Activated T-helper 1 cell treated with anti-CD3 and anti-CD28 coated beads, Interleukin-12 subunit alpha, Interleukin-12 subunit beta, Interleukin-2, Interleukin-4 antibody, amounts not matched to agents 30 ng/mL and 10 ng/mL and 1 ng/mL, durations not matched to agents 14 hours and 24 hours and 36 hours (primary cell): ENCODE measurements at places on chromosomes 7 and 10. TPM values are rescaled to one million over a fixed set of nuclear protein-coding genes. Genes with fewer than 3 reads are reported as not detected.

GRCh38 chr10:79445977-79446757 lies 743 bp upstream of the ZCCHC24 start:
- DNase-seq, result no peak
- peaks cover 21% of the 10 kb centered on the region for H3K4me1 ChIP-seq
- peaks cover 53% of the 10 kb centered on the region for H3K27me3 ChIP-seq
- H3K27ac ChIP-seq, result peak overlapping the region; percentile 65
- H3K36me3 ChIP-seq, result no peaks in the 10 kb centered on the region

GRCh38 chr10:22658745-22659410 lies 55.5 kb downstream of the PIP4K2A start:
- no peak overlapping the region for H3K4me3 ChIP-seq
- H3K27me3 ChIP-seq, result no peaks in the 10 kb centered on the region
- DNase-seq, result no peak
- peaks cover 88% of the 10 kb centered on the region for H3K4me1 ChIP-seq
- peaks cover 14% of the 10 kb centered on the region for H3K36me3 ChIP-seq

- DNase-seq, result no peak
- H3K27me3 ChIP-seq, result peaks cover 56% of the 10 kb centered on the region
- H3K36me3 ChIP-seq, result no peaks in the 10 kb centered on the region
- no peak overlapping the region for H3K4me3 ChIP-seq
- no peak overlapping the region for H3K27ac ChIP-seq
These were observed 4.1 kb downstream of the SH3PXD2A start for GRCh38 chr10:103851261-103851660.

GRCh38 chr10:92695679-92696605 lies 6.2 kb downstream of the HHEX start:
- no peaks in the 10 kb centered on the region for H3K36me3 ChIP-seq
- peaks cover 32% of the 10 kb centered on the region for H3K4me1 ChIP-seq
- H3K27me3 ChIP-seq, result peaks cover 78% of the 10 kb centered on the region

DNA sequence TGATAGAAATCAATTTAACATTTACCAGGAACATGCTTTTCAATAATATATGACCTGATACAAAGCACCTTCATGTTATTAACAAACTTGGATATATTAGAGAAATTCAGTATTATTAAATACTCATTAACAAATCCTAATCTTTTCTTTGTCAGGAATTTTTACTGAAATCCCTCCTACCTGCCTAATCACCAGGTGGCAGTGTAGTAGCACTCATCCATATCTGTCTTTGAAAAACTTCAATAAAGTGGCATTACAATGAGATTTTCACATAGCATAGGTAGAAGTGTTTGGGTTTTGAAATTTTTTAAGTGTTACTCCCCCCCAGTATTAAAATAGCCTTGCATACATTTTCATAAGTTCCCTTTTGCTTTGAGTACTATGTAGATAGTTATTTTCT lies 1246.6 kb upstream of the LRRN3 start:
- H3K4me3 ChIP-seq, result no peak overlapping the region
- no peaks in the 10 kb centered on the region for H3K27me3 ChIP-seq
- H3K36me3 ChIP-seq, result no peaks in the 10 kb centered on the region
- DNase-seq, result no peak
- H3K27ac ChIP-seq, result no peak overlapping the region

DNA sequence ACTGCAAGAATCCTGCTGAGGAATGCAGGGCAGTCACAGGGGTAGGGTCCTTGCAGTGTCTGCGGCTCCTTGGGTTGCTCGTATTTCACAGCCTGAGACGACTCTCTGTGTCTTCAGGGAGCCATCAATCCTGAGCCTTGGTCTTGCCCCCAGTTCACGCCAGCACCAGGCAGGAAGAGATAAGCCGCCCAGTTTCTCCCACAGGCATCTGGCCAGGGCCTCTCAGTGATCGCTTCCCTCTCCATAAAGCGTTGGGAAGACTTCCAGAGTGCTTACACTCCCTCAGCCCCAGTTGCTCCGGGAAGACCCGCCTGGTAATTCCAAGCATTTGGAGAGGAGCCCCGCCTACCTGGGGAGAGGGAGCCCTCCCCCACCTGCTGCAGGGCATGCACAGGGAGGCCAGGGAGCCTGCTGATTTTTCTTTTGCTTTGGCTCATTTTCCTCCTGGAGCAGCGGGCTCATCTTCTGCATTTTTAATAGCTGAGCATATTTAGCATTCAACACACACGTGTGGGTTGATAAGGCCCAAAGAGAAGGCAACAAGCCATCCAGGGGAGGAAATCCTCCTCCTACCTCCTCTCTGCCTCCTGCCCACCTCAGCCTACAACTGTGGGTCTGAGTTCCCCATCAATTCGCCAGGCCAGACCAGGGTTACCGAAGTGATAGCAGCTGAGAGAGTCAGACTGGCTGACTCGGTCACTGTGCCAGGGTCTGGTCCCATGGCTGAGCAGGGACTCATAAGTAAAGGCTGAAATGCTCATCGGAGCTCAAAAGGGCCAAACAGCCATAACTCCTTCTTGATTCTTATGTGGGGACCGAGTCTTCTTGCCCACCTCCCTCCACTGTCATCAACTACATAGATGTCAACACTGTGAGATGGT lies 74.4 kb upstream of the EFCAB10 start:
- peaks cover 15% of the 10 kb centered on the region for H3K36me3 ChIP-seq
- H3K27me3 ChIP-seq, result no peaks in the 10 kb centered on the region
- no peak overlapping the region for H3K27ac ChIP-seq
- no peak for DNase-seq

DNA sequence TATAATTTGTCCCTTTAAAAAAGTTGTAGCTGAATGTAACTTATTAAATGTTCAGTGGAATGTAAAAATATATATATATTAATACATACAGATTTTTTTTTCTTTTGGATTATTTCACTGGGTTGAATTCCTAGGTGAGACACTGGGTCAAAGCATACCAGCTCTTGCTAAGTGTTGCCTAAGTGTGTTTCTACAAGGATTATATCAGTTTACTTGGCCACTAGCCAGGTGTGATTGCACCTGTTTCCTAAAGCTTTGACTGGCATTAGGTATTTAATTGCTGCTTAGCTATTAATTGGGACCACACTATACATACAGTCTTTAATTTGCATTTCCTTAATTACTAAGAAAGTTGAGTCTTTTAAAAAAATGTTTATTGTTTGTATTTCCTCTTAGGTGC lies 5.5 kb upstream of the ELOVL3 start:
- no peak for DNase-seq
- no peaks in the 10 kb centered on the region for H3K36me3 ChIP-seq
- peaks cover 2% of the 10 kb centered on the region for H3K4me1 ChIP-seq
- H3K27me3 ChIP-seq, result peaks cover 28% of the 10 kb centered on the region

DNA sequence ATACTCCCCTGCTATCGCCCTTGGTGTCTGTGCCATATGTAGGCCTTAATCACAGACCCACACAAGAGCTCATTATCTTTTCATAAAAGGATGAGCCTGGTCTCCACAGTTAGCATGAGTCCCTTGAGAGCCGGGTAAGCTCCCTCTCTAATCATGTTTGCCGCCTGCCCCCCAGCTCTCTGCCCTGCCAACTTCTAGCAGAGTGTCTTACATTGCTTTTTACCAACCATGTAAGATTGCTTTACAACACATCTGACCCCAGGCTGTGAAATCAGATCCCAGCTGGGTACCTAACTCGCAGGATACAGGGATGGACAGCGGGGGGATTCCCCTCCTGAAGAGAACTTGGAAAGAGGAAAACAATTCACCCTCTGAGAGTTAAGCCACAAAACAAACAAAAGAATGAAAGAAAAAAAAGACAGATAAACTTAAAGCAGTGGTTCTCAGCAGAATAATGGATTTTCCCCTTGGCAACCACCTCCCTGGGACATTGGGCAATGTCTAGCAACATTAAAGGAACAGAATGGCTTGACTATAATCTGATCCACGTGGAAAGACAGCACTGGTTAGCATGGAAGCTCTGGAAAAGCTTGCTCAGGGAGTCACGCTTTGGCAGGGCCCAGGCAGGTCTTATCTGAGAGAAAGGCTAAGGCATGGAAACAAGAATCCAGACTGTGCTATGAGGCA lies 39.4 kb upstream of the ATOH7 start:
- no peak for DNase-seq
- H3K4me1 ChIP-seq, result no peaks in the 10 kb centered on the region
- no peak overlapping the region for H3K4me3 ChIP-seq

DNA sequence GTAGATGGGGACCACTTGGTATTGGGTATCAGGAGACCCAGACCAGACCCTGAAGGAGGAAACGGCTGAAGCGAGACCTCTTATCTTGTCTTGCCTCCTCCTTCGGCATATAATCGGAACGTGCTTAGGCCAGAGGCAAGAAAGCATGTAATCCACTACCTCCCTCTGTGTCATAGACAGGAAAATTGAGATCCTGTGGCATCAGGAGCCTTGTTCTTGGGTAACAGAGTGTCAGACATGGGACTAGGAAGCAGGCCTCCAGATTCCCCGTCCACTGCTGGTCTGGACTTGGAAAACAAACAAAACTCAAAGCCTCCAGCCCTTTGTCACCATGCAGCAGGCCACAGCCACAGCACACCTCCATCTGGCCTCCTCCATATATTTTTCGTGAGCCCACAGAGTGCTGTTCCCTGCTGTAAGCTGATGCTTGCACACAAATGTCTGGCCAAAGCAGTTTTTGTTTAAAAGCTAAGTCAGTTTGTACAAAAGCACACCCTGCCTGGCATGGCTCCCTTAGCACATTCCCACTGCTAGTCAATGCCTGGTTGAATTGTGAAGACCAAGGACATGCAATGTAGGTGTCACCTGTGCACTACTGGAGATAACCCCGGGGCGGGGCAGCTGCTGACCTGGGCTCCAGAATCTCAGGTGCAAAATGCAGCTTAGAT lies 510.9 kb downstream of the RPS24 start:
- peaks cover 7% of the 10 kb centered on the region for H3K27me3 ChIP-seq
- no peak overlapping the region for H3K27ac ChIP-seq
- H3K36me3 ChIP-seq, result peaks cover 2% of the 10 kb centered on the region
- no peak for DNase-seq
- H3K4me3 ChIP-seq, result no peak overlapping the region
- peaks cover 26% of the 10 kb centered on the region for H3K4me1 ChIP-seq

GRCh38 chr7:6106140-6106904 lies 75.1 kb downstream of the ANKRD61 start:
- DNase-seq, result peak; percentile 28
- H3K27me3 ChIP-seq, result no peaks in the 10 kb centered on the region
- H3K4me3 ChIP-seq, result peak overlapping the region; percentile 86
- peaks cover 14% of the 10 kb centered on the region for H3K36me3 ChIP-seq
- peaks cover 20% of the 10 kb centered on the region for H3K4me1 ChIP-seq

- peak overlapping the region; percentile 97 for H3K4me3 ChIP-seq
- no peak for DNase-seq
- H3K27me3 ChIP-seq, result peaks cover 2% of the 10 kb centered on the region
- H3K27ac ChIP-seq, result peak overlapping the region; percentile 97
- H3K4me1 ChIP-seq, result peaks cover 71% of the 10 kb centered on the region
These were observed 1.3 kb downstream of the NFE2L3 start for GRCh38 chr7:26153241-26153822.

DNA sequence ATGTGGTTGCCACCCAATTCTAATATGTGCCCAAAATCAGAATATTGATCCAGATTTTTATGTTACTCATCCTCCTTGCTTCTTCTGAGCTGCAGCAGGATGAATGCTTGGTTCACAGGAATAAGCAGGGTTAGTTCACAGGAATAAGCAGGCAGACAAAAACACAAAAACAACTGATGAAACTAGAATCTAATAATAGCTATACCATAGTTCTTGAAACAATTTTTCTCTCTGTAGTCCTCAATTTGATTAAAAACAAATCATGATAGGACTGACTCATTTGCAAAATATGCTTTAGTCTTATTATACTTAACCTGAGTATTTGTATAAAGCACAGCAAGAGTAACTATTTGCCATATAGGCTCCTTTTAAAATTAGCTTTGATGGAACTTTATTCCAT lies 24.4 kb upstream of the ARHGAP12 start:
- no peak for DNase-seq
- H3K27me3 ChIP-seq, result peaks cover 4% of the 10 kb centered on the region
- peaks cover 4% of the 10 kb centered on the region for H3K36me3 ChIP-seq
- no peaks in the 10 kb centered on the region for H3K4me1 ChIP-seq

DNA sequence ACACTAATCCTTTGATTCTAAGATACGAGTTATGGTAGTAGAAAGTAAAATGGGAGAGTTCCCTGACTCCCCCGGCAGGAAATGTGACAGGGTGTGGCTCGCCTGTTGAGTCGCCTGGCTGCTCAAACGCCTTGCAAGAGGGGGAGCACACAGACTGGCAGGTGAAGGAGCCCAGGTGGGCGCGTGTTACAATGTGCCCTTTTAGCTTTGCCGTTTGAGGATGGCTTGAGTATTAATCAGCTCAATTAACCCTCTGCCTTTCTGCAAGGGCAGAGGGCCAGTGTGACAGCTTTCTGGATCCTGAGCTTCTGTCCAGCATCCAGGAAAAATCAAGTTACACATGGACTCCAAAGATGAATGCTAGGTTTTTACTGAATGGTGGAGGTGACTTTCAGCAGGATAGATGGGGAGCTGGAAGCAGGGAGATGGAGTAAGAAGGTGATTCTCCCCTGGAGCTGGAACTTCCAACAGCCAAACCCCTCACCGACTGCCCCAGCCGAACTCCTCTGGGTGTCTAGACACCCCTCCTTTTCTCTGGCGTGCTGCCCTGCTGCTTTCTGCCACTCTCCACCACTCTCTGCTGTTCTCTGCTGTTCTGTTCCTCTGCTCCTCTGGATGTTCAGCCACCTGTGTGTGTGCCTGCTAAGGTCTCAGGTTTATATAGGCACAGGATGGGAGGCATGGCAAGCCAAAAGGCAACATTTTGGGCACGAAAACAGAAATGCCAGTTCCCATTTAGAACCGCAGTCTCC lies 548.8 kb upstream of the KCND2 start:
- no peaks in the 10 kb centered on the region for H3K4me1 ChIP-seq
- no peaks in the 10 kb centered on the region for H3K27me3 ChIP-seq
- H3K36me3 ChIP-seq, result no peaks in the 10 kb centered on the region
- DNase-seq, result no peak

- no peak for DNase-seq
- no peaks in the 10 kb centered on the region for H3K4me1 ChIP-seq
- no peaks in the 10 kb centered on the region for H3K36me3 ChIP-seq
- peaks cover 5% of the 10 kb centered on the region for H3K27me3 ChIP-seq
These were observed 175.1 kb upstream of the HDAC9 start for GRCh38 chr7:18320422-18320821.

GRCh38 chr10:43196981-43197833 lies 59.0 kb downstream of the CSGALNACT2 start:
- H3K27ac ChIP-seq, result no peak overlapping the region
- peaks cover under 1% of the 10 kb centered on the region for H3K36me3 ChIP-seq
- no peaks in the 10 kb centered on the region for H3K4me1 ChIP-seq
- no peak overlapping the region for H3K4me3 ChIP-seq

GRCh38 chr7:117385363-117386109 lies 41.8 kb downstream of the ASZ1 start:
- no peak overlapping the region for H3K27ac ChIP-seq
- H3K4me3 ChIP-seq, result no peak overlapping the region
- no peaks in the 10 kb centered on the region for H3K27me3 ChIP-seq
- no peaks in the 10 kb centered on the region for H3K36me3 ChIP-seq

GRCh38 chr7:49060743-49061142 lies 136.4 kb downstream of the CDC14C start:
- H3K36me3 ChIP-seq, result no peaks in the 10 kb centered on the region
- H3K27ac ChIP-seq, result no peak overlapping the region
- no peak overlapping the region for H3K4me3 ChIP-seq

The LYZL2 gene
- total RNA-seq, result not detected in 2 replicates

The FGL2 gene
- total RNA-seq, result 4.0 and 4.7 TPM in 2 replicates

The COPS6 gene
- total RNA-seq, result 101 and 115 TPM in 2 replicates

The VSTM2A gene
- not detected in 2 replicates for total RNA-seq

The PIP gene
- not detected in 2 replicates for total RNA-seq

The ZNF107 gene
- 12.6 and 13.5 TPM in 2 replicates for total RNA-seq

The CTAGE4 gene
- 0.75 and 1.1 TPM in 2 replicates for total RNA-seq
